Fibroblast of skin of left biceps (primary cell): ENCODE measurements at places on chromosomes 3 and 15.

- peak; percentile 10 for DNase-seq
Observed at GRCh38 chr3:45896956-45897355, 10.6 kb downstream of the CCR9 start.

GRCh38 chr3:125386811-125387210, 11.7 kb upstream of the ZNF148 start:
- DNase-seq: no peak

- no peak for DNase-seq
Observed at GRCh38 chr3:41148478-41148877, 50.8 kb upstream of the CTNNB1 start.

DNA sequence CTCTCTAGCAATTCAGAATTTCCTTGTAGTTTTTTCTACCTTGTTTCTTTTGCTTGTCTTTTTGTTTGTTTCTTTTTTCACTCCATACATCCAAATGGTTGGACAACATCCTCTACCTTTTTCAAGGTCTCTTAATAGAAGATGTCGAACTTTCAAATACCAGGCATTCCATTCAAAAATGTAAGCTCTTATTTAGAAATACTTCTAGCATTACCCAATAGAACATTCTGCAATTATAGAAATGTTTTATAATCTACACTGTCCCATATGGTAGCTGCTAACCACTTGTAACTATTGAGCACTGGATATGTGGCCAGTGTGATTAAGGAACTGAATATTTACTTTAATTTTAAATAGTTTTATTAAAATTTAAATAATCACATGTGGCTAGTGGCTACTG, 196.2 kb upstream of the MRPL3 start:
- DNase-seq: peak; percentile 40
